A549 treated with GW870086 at 1 μM for 4 hours (cell line): ENCODE measurements at places on chromosomes 3 and 15. TPM values are rescaled to one million over a fixed set of nuclear protein-coding genes. Genes with fewer than 3 reads are reported as not detected.

Gene GCNT3
- 152 to 158 TPM (median 154 TPM) in 5 replicates for total RNA-seq

Gene CLN6
- total RNA-seq: 63.7 to 81.1 TPM (median 76.8 TPM) in 5 replicates

Gene CEMIP
- 1.3 to 1.7 TPM (median 1.4 TPM) in 5 replicates for total RNA-seq

Gene CFAP91
- 0.11 to 0.43 TPM (median 0.31 TPM) in 4 of 5 replicates, not detected in the other for total RNA-seq

Gene MLH1
- 28.4 to 41.4 TPM (median 33.0 TPM) in 5 replicates for total RNA-seq

Gene C3orf70
- total RNA-seq: 0.02 TPM in 1 of 5 replicates, not detected in the others

Gene SPINK8
- not detected in 5 replicates for total RNA-seq

Gene RAB7A
- total RNA-seq: 167 to 185 TPM (median 175 TPM) in 5 replicates

Gene NPAP1
- total RNA-seq: not detected in 5 replicates

Gene GNB4
- 9.7 to 16.0 TPM (median 14.1 TPM) in 5 replicates for total RNA-seq

Gene ARHGEF26
- total RNA-seq: 7.1 to 10.1 TPM (median 8.7 TPM) in 5 replicates

Gene IQCH
- 1.1 to 2.3 TPM (median 1.3 TPM) in 5 replicates for total RNA-seq

Gene LDHAL6B
- total RNA-seq: not detected in 5 replicates

Gene DUOX1
- total RNA-seq: not detected in 5 replicates

Gene ROBO1
- total RNA-seq: 9.5 to 16.5 TPM (median 16.3 TPM) in 5 replicates

Gene CHST13
- 0.41 to 1.5 TPM (median 0.88 TPM) in 5 replicates for total RNA-seq

Gene SIDT1
- total RNA-seq: 0.43 to 1.1 TPM (median 0.80 TPM) in 5 replicates

Gene PLSCR2
- not detected in 5 replicates for total RNA-seq

Gene SAXO2
- 1.3 to 2.8 TPM (median 2.1 TPM) in 5 replicates for total RNA-seq

Gene FMN1
- total RNA-seq: 0.23 to 0.70 TPM (median 0.28 TPM) in 5 replicates

Gene LTF
- not detected in 5 replicates for total RNA-seq

Gene FILIP1L
- total RNA-seq: 0.08 to 0.87 TPM (median 0.17 TPM) in 5 replicates

Gene PKM
- total RNA-seq: 2,891 to 3,252 TPM (median 3,147 TPM) in 5 replicates

Gene ECE2
- not detected in 5 replicates for total RNA-seq

Gene CASR
- total RNA-seq: not detected in 5 replicates

Gene BCL6
- 6.6 to 10.1 TPM (median 9.5 TPM) in 5 replicates for total RNA-seq

Gene CIDEC
- total RNA-seq: 35.1 to 45.7 TPM (median 37.0 TPM) in 5 replicates

Gene FBN1
- total RNA-seq: 6.5 to 8.0 TPM (median 7.2 TPM) in 5 replicates

Gene SEMA6D
- total RNA-seq: not detected in 5 replicates

Gene MYO5C
- 5.9 to 7.8 TPM (median 7.4 TPM) in 5 replicates for total RNA-seq

Gene AGBL1
- total RNA-seq: not detected in 5 replicates

Gene RTP2
- total RNA-seq: not detected in 5 replicates

Gene SCAMP5
- total RNA-seq: 10.1 to 14.2 TPM (median 12.0 TPM) in 5 replicates

Gene CFAP92
- total RNA-seq: not detected in 5 replicates

Gene MYNN
- 8.5 to 10.9 TPM (median 9.1 TPM) in 5 replicates for total RNA-seq

Gene LINGO1
- 8.7 to 11.7 TPM (median 9.0 TPM) in 5 replicates for total RNA-seq

Gene FAM219B
- 30.1 to 38.8 TPM (median 36.4 TPM) in 5 replicates for total RNA-seq

Gene SERPINI1
- total RNA-seq: 2.1 to 4.6 TPM (median 3.3 TPM) in 5 replicates

Gene HYAL1
- 0.45 to 0.70 TPM (median 0.56 TPM) in 5 replicates for total RNA-seq

Gene C3orf85
- total RNA-seq: not detected in 5 replicates

Gene HRH1
- 7.8 to 9.8 TPM (median 8.3 TPM) in 5 replicates for total RNA-seq

Gene MGLL
- 64.9 to 77.9 TPM (median 72.2 TPM) in 5 replicates for total RNA-seq

Gene ATP2B2
- total RNA-seq: 0.07 to 0.11 TPM (median 0.09 TPM) in 5 replicates

Gene NUP210
- 31.1 to 44.3 TPM (median 38.2 TPM) in 5 replicates for total RNA-seq

Gene CALML4
- total RNA-seq: 7.8 to 10.7 TPM (median 9.1 TPM) in 5 replicates

Gene QTRT2
- total RNA-seq: 20.6 to 26.3 TPM (median 24.7 TPM) in 5 replicates

Gene TLNRD1
- total RNA-seq: 11.6 to 18.3 TPM (median 17.9 TPM) in 5 replicates

Gene IMPG2
- total RNA-seq: not detected in 5 replicates

Gene CYP1A2
- 0.05 TPM in 1 of 5 replicates, not detected in the others for total RNA-seq

Gene PRSS50
- total RNA-seq: not detected in 5 replicates

Gene LRRIQ4
- total RNA-seq: not detected in 5 replicates

Gene NANOGP8
- total RNA-seq: not detected in 5 replicates

Gene TGM5
- not detected in 5 replicates for total RNA-seq

Gene C3orf20
- 0.05 TPM in 1 of 5 replicates, not detected in the others for total RNA-seq

Gene GATA2
- total RNA-seq: 4.1 to 5.5 TPM (median 5.3 TPM) in 5 replicates

Gene SENP8
- 1.6 to 2.1 TPM (median 1.7 TPM) in 5 replicates for total RNA-seq

Gene GOLGA6B
- 0.08 TPM in 1 of 5 replicates, not detected in the others for total RNA-seq

Gene MAGEL2
- total RNA-seq: not detected in 5 replicates

Gene RLBP1
- total RNA-seq: not detected in 5 replicates
